CD8-positive, alpha-beta memory T cell (primary cell): ENCODE measurements at places on chromosomes 13 and 19. TPM values are rescaled to one million over a fixed set of nuclear protein-coding genes. Genes with fewer than 3 reads are reported as not detected.

DNA sequence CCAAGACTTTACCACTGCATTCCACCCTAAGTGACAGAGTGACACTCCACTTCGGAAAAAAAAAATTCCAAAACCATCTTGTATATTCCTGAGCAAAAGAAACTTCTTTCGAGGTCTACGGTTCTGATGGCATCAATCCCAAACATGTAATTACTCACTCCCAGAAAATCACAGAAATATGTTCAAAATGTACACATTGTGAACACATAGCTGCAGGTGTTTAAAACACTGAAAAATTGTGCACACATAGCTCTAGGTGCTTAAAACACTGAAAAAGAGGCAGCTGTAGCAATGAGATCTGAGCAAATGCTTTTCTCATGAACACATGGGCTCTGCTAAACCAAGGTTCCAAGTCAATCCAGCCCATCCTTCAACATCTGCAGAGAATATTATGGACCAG is 14.0 kb upstream of the ZNF468 start:
- no peak for DNase-seq
- H3K27ac ChIP-seq, result no peak overlapping the region
- no peaks in the 10 kb centered on the region for H3K4me1 ChIP-seq
- no peak overlapping the region for H3K4me3 ChIP-seq
- no peaks in the 10 kb centered on the region for H3K36me3 ChIP-seq

Gene ZNF528
- 11.6 TPM for total RNA-seq

Gene SIGLEC10
- total RNA-seq, result 2.4 TPM

DNA sequence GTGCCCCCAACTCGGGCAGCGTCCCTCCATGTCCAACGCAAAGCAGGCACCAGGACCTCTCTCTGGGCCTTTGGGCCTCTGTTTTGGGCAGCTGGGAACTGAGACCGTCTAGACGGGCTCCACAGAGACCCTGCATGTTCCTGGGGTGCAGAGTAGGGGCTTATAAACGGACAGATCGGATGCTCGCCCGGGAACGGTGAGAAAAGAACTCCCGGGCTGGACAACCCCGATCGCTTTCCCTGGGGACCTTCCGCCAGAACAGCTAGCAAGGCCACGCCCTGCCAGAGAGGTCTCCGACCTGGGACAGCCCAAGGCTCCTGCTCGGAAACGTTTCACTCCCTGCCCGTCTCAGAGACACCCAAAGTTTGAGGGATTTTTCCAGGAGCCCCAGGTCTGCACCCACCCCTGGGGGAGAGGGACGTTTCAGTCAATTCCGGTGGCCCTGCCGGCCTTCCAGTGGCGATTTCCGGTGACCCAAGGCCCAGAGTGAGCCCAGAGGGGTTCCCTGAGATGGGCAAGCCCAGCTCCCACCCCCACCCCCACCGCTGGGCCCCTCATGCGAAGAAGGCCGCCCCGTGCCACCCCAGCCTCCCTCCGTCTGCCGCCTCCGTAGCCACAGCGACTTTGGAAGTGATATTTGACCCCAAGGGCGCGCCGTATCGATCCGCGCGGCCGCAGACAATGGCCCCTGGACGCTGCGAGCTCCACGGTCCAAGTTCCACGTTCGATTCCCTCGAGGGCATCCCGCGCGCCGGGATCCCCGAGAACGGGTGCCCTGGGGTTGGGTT is 1.7 kb downstream of the NR2F6 start:
- no peak overlapping the region for H3K4me3 ChIP-seq
- peak overlapping the region; percentile 70 for H3K27ac ChIP-seq
- no peaks in the 10 kb centered on the region for H3K36me3 ChIP-seq
- no peaks in the 10 kb centered on the region for H3K27me3 ChIP-seq

DNA sequence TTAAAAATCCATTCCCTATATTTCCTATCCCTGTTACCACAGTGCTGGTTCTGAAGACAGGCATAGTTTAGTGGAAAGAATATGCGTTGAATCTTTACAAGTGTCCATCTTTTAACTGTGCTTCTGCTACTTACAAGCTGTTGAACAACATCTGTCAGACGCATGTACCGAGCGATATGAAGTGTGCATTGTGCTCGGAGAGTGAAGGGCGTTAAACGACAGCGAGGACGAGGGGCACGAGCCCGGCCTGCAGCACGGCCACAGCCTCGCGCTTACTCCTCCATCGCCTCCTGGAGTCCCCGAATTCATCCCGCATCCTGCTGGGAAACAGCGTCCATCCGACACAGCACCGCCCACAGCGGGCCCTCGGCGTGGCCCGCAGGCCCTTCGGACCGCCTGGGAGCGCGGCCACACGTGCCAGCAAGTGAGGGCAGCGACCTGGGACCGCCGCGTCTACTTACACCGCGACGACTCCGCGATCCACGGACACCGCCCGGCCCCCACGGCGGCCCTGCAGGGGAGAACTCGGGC is 514 bp downstream of the PCID2 start:
- peaks cover 69% of the 10 kb centered on the region for H3K4me1 ChIP-seq
- DNase-seq, result no peak
- peak overlapping the region; percentile 93 for H3K27ac ChIP-seq

- H3K27ac ChIP-seq, result no peak overlapping the region
- H3K4me3 ChIP-seq, result no peak overlapping the region
- no peak for DNase-seq
- H3K27me3 ChIP-seq, result peaks cover 49% of the 10 kb centered on the region
These were observed 8.4 kb downstream of the PNMA8B start for GRCh38 chr19:46487178-46487801.

Gene STOML3
- total RNA-seq, result not detected

- DNase-seq, result no peak
- no peaks in the 10 kb centered on the region for H3K27me3 ChIP-seq
- no peak overlapping the region for H3K27ac ChIP-seq
- no peaks in the 10 kb centered on the region for H3K4me1 ChIP-seq
- H3K36me3 ChIP-seq, result no peaks in the 10 kb centered on the region
These were observed 153.9 kb downstream of the TEX29 start for GRCh38 chr13:111474136-111475002.

GRCh38 chr19:14505488-14506239 is 9.7 kb upstream of the GIPC1 start:
- peaks cover 55% of the 10 kb centered on the region for H3K4me1 ChIP-seq
- H3K27ac ChIP-seq, result peak overlapping the region; percentile 25
- H3K4me3 ChIP-seq, result peak overlapping the region; percentile 37
- no peaks in the 10 kb centered on the region for H3K27me3 ChIP-seq
- DNase-seq, result peak; percentile 66
- no peaks in the 10 kb centered on the region for H3K36me3 ChIP-seq
